ENCODE measurements at places on chromosomes 3 and 15. TPM values are rescaled to one million over a fixed set of nuclear protein-coding genes. Genes with fewer than 3 reads are reported as not detected.

Gene PPP1R14D
- total RNA-seq = 4.9 TPM

- DNase-seq = no peak
These were observed 76.0 kb upstream of the GSK3B start for GRCh38 chr3:120170223-120170622.

Gene IL17RC
- 119 TPM for total RNA-seq

DNA sequence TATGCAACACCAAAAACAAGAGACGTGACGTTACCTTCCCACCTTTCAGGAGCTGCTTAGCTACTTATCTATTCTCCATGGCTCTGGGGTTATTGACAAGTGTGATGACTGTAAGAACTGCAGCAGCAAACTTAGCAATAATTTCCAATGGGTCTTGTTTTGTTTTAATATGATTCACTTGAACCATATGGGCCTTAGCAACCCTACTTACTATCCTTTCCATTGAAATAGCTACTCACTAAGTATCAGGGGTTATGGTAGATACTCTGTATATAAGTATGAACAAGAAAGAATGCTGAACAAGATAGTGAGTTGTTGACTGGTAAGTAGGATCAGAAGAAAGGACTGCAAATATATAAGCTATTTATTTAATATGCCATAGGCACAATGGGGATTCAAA is 69.3 kb upstream of the BBX start:
- no peak for DNase-seq

GRCh38 chr15:80800067-80800466 is 20.9 kb downstream of the CEMIP start:
- DNase-seq = no peak

DNA sequence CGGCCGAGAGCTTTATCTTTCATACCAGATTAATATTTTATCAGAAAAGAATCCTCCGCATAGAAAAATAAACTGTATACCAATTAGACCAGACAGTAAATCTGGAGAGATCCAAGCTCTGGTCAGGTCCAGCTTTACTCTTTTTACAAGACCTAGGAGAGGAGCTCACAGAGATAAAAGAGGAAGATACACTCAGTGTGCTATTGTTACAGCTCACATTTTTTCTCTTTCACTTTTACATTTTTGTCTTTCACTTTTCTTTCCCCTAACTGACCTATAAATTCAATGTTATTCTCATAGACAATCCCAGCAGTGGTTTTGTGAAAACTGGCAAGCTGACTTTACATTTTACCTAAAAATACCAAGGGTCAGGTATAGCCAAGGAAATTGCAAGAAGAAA is 55.8 kb downstream of the GUCA1C start:
- no peak for DNase-seq

DNA sequence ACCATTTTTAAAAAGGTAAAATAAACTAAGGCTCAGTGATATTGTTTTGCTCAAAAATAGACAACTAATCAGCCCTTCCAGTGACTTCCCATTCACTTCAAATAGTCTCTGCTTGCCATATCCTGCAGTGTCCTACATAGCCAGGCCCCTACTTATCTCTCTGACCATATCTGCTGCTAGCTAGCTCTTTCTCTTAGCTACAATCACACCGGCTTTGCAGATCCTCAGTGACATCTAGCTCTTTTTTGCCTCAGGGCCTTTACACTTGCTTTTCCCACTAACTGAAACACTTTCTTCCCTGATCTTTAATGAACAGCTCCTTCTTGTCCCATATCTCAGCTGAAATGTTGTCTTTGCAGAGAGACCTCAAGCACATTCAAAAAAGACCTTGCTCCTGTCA is 161.3 kb downstream of the IL5RA start:
- DNase-seq = no peak

DNA sequence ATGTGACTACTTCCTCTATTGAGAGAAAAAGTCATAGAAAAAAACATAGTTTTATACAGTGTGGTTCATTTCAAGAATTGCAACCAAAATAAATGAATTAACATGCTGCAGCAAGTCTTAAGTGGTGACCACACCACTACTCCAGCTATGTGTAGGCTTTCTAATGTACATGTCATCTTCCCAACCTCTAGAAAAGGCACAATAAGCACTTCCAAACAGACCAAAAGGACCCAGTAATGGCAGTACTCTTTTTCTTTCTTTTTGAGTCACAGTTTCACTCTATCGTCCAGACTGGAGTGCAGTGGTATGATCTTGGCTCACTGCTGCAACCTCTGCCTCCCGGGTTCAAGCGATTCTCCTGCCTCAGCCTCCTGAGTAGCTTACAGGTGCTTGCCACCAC is 219.3 kb upstream of the KBTBD8 start:
- no peak for DNase-seq

GRCh38 chr3:88509582-88509981 is 359.8 kb downstream of the C3orf38 start:
- no peak for DNase-seq

Gene RHOV
- 8.5 TPM for total RNA-seq

GRCh38 chr15:80804970-80805495 is 25.9 kb downstream of the CEMIP start:
- DNase-seq = no peak

- no peak for DNase-seq
These were observed 7.0 kb downstream of the CMTM6 start for GRCh38 chr3:32495609-32496008.

DNA sequence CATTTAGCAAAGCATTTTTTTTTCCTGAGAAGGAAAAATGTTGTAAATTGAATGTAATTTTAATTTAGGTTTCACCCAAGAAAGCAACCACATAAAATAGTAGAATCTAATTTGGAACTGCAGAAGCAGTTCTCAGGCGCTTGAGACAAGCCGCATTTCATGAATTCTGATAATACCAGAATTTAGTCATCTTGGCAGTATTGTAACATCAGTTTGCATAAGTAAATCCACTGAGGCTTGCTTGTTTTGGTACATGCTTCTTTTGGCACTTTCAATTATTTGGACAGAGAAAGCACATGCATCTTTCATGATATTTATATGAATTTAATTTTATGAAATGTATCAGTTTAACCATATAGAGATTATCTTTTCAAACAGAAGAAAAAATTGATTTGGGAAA is 389.7 kb upstream of the ROBO1 start:
- DNase-seq = no peak

DNA sequence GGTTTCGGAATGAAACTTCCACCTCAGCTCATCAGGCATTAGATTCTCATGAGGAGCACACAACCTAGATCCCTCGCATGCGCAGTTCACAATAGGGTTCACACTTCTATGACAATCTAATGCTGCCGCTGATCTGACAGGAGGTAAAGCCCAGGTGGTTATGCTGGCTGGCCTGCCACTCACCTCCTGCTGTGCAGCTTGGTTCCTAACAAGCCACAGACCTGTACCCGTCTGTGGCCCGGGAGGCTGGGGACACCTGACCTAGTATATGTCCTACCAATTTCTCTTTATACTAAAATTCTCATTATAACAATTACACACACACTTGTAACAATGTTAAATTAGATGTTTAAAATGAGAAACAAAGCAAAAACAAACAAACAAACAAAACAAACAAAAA is 172.2 kb downstream of the SLC9A9 start:
- no peak for DNase-seq

- DNase-seq = no peak
These were observed 137.6 kb downstream of the SPATA16 start for GRCh38 chr3:173003471-173003870.

GRCh38 chr15:101724675-101725005 is 367 bp upstream of the TARS3 start:
- DNase-seq = no peak

GRCh38 chr3:152522036-152522435 is 253.3 kb downstream of the MBNL1 start:
- DNase-seq = no peak

DNA sequence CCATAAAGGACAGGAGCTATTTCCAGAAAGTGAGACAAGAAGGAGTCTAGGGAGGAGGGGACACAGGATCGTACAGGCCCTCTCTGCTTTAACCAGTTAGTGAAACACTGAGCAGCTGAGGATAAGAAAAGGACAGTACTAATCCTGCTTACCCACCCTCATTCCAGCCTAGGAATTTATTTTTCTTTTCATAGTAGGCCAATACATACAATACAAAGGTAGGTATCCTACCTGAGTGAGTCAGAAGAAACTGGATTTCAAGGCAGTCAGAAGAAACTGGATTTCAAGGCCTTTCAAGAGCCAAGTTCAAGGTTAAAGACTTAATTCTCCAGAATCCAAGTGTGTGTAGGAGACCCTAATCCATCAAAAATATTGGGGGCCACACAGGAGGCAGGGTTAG is 65.3 kb downstream of the EOMES start:
- no peak for DNase-seq

GRCh38 chr15:35673093-35673684 is 127.2 kb upstream of the DPH6 start:
- no peak for DNase-seq

DNA sequence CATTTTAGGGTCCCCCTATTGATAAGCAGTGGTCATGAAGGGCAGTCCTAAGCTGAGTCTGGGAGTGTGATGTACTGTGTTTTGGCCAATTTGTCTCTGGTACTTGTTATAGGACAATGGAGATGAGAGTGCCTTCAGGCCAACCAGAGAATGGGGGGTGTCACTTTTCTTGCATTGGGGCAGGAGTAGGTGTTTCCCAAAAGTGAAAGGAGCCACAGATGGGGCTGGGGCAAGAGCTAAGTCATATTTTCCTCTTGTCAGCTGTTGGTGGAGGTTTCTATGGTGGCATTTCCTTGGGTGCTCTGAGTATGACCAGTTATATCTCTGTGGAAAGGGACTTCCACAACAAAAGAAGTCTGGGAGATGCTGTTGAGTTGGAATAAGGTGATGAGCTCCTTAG is 24.7 kb upstream of the BSN start:
- DNase-seq = no peak

DNA sequence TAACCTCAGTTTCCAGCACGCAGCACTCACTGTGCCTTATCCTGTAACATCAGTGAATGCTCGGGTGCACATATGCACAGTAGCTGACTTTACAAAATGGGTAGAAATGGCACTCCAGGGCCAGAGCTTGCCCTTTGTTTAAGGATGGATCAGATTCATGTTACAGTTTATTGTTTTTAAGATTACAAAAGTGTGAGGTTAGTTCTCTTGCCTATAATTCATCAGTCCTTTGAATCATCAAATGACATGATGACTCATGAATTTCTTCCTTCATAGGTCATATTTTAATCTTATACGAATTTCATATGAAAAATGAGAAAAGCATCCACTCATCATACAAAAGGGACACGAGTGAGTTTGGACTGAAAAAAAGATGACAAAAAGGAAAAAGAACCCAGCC is 545.3 kb downstream of the GBE1 start:
- DNase-seq = no peak

- DNase-seq = peak; percentile 43
These were observed 35.2 kb downstream of the HMCES start for GRCh38 chr3:129313665-129314385.

Gene MUC13
- total RNA-seq = not detected

DNA sequence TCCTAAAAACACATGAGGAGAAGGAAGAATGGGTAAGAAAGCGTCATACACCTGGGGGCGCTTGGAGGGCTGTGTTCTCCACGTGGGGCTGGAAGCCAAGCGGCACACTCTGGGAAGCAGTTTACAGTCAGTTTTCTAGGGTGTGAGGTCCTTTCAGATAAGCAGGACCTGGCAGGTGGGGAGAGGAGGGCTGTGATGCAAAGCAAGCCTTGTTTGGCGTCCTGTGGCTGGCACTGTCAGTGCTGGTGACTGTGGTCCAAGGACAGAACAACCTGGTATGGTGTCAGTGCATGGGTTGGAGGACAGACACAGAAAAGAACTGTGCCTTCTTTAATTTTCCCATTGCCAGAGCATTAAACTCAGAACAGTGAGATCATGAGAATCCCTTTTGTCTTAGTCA is 260.7 kb upstream of the NR2E3 start:
- DNase-seq = no peak

Gene CHST14
- total RNA-seq = 9.3 TPM

- DNase-seq = no peak
These were observed 589.8 kb upstream of the DPPA4 start for GRCh38 chr3:109927161-109927560.

DNA sequence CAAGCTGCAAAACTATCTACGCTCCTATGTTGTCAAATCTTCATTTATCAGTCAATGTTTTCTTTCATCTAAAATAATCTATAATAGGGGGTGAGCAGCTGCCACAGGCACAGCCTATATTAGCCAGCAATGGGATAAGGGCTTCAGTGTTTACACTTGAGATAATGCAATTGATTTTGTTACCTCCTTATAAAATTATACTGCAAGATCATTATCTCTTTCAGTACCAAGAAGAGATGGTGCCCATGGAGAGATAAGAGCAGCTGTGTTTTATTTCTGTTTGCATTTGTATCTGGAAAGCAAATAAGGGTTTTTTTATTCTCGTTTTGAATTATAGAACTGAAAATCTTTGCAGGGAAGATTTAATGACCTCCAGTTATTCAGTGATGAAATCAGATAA is 68.9 kb downstream of the PLD1 start:
- no peak for DNase-seq

DNA sequence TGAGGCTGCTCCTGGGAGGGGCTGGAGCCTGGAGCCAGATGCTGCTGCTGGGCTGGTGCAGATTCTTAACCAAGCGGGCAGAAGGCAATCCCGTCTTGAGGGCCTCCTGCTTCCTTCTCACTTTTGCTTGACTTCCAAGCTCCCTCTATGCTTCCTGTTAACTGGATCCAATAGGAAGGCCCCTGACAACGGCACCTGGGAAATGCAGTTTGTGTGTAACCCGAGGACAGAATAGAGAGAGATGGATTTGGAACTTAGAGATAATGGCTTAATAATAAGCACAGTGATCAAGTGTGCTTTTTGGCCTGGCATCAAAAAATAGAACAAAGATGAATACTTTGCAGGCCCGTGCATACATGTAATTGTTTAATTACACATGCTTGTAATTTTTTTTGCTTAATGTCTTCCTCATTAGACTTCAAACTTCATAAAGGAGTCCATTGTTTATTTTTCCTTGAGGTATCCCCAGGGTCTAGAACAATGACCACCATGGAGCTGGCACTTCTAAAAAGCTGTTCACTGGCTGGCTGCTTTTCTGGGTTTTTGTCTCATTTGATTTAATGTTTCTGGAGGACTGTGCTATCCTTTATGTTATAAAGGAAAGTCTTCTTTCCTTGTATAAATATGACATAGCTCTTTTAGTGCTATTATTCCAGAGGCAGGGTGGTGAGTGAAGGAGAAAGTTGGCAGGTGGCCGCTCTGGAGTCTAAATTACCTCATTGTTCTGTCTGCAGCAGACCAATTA is 63.3 kb upstream of the MITF start:
- DNase-seq = no peak

Gene WDR72
- total RNA-seq = 1.2 TPM

- DNase-seq = no peak
These were observed 348.6 kb upstream of the ICE2 start for GRCh38 chr15:60827492-60827891.

Gene GUCA1C
- not detected for total RNA-seq

GRCh38 chr3:161403251-161403650 is 31.9 kb upstream of the SPTSSB start:
- DNase-seq = no peak

Gene VPS8
- 86.3 TPM for total RNA-seq

GRCh38 chr3:14377044-14377837 is 25.2 kb upstream of the SLC6A6 start:
- DNase-seq = no peak

Gene GOLGA6B
- total RNA-seq = not detected

Gene CFAP20DC
- total RNA-seq = 0.44 TPM

Gene SOX14
- total RNA-seq = not detected
